AG09309 (cell line): ENCODE measurements at places on chromosomes 1 and 21.

DNA sequence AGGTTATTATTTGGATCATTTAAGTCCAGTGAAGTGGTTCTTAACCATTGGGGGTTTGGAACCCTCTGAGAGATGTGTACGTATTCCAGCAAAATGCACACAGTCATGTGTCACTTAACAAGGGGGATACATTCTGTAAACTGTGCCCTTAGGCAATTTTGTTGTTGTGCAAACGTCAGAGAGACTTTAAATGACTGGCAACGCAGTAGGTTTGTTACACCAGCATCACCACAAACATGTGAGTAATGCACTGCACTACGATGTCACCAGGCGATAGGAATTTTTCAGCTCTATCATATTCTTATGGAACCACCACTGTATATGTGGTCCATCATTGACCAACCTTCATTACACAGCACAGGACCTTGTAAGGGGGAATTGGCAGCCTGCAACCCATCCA is 11.9 kb downstream of the AHCYL1 start:
- DNase-seq: peak; percentile 65

- no peak for DNase-seq
Measured at GRCh38 chr1:172089768-172090510, 248.6 kb downstream of the DNM3 start.

DNA sequence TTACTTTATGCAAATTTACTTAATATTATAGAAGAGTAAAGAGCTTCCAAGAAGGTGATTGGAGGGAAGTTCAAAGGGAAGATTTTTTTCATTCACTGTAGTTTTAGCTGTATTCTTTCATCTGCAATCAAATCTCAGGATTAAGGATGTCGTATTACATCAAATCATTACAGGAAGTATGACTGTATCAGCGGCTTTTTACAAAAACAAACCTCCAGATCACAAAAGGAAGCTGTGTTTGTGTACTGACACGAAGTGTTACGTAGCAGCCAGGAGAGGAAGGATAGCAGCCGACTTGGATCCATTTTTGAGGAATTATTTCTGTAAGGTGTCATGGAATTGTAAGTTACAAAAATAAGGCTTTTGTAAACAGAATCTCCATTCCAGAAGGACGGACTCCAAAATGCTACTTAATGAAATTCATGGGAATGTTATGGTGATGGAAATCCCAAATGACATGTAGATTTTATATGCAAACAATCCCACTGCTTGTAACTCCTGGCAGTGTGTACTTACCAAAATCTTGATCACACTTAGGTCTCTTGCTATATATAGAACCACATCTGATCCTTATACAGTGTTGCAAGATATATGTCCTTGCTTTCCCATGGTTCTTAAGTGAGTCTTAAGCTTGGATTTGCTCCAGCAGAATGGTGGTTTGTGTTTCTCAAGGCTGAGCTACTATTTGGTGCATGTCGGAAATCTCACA is 49.8 kb downstream of the KCNJ15 start:
- peak; percentile 94 for DNase-seq

GRCh38 chr1:147665521-147665920 is 4.8 kb downstream of the ACP6 start:
- no peak for DNase-seq

DNA sequence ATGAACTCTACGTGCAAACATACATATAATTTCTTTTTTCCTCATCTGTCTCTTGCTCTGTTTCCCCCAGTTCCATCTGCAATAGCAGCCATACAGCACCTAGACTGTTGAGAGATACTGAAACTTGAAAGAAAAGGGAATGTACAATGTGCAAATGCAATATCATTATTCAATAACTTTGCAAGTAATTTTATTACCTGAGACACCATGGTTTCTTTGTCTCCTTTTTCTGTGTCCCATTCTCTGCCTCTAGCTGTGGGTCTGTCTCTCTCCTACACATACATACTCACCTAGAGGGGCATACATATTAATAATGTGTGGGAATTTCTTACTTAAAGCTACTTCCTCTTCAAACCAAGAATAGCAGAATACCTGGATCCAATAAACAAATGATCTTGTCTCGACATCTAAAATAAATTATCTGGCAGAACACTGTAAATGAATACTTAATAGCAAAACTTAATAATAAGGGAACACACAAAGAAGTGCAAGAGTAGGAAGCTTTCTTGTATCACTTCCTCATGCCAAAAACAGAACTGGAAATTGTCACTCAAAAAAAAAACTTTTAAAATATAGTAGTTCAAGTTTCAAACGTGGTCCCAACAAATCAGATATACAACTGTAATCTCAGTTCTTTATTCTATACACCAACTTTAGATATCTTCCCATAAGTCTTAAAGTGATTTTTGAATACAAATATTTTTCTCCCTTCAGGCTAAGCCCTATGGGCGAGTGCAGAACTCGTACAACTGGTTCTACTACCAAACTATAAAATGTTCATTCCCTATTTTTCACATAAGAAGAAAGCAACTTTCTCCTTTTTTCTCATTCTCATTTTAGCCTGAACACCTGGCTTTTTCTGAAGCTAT is 194.6 kb downstream of the NRIP1 start:
- no peak for DNase-seq

DNA sequence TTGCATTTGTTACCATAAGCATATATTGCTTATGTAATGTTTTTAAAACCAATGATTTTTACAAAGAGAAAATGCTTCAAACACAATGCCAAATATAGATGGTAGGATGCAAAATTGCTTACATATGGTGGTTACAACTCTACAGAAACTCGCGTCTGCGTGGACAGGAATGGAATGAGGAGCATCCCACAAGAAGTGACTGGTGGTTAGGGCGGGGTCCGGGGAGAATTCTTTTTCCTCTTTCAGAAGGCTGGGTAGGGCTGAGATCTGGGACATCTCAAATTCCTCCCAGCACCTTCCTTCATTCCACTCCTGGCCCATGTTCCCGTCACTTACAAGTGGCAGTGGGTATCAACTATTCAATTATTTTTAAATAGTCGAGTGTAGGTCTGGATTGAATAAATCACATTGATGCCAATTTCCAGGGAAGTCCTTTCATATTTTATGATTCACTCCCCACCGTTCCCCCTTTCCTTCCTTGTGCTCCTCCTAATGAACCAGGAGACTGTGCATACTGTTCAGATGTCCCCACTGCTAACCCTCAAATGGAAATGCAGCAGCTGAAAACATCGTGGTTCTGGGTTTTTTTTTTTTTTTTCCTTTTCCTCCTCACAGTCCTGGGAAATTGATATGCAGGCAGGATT is 174.5 kb upstream of the POU3F1 start:
- peak; percentile 64 for DNase-seq

DNA sequence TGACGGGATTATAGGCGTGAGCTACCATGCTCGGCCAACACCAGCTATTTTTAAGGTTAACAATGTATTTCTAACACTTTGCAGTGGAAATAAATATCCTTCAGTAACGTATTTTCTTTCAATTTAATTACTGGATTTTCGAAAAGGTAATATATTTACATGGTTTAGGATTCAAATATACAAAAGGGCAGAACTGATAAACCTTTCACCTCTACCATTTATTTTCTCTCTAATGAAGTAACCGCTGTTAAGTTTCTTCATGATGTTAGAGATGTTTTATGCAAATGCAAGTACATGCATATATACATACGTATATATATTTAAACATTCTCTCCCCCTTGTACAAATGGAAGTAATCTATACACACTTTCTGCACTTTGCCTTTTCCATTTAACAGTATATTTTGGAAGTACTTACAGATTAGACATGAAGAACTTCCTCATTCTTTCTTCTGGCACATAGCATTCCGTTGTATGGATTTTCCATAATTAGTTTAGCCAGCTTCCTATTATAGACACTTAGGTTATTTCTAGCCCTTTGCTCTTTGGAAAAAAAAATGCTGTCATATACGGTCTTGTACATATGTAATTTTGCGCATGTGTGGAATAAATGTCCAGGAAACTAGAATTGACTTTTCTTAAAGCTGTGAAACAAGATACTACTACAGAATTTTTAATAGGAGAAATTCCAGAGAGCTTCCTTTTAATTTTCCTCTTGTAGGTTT is 14.9 kb upstream of the HJV start:
- DNase-seq: no peak

- DNase-seq: peak; percentile 50
Measured at GRCh38 chr1:3352299-3352951, 102.0 kb upstream of the ARHGEF16 start.

DNA sequence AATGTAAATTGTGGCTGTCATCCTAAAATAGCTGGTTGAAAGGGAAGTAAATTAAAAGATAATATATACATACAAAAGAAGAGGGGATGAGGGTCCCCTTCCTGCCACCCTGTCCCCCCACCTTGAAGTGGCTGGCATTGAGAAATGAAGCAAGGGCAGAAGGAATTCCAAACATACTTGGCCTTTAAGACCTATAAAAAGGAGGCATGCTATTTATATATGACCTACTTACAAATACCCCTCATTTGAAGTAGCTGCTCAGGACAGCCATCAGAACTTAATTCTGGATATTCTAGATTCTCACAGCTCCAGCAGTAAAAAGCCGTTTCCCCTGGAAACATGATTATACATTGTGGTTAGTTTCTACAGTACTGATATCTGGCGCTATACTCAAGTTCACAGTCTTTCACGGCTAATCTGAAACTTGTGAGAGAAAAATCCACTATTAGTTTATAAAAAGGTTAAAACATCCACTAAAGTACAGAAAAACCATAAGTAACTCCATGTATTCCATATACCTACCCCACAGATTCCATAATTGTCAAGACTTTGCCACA is 9.6 kb upstream of the MAP10 start:
- DNase-seq: no peak

DNA sequence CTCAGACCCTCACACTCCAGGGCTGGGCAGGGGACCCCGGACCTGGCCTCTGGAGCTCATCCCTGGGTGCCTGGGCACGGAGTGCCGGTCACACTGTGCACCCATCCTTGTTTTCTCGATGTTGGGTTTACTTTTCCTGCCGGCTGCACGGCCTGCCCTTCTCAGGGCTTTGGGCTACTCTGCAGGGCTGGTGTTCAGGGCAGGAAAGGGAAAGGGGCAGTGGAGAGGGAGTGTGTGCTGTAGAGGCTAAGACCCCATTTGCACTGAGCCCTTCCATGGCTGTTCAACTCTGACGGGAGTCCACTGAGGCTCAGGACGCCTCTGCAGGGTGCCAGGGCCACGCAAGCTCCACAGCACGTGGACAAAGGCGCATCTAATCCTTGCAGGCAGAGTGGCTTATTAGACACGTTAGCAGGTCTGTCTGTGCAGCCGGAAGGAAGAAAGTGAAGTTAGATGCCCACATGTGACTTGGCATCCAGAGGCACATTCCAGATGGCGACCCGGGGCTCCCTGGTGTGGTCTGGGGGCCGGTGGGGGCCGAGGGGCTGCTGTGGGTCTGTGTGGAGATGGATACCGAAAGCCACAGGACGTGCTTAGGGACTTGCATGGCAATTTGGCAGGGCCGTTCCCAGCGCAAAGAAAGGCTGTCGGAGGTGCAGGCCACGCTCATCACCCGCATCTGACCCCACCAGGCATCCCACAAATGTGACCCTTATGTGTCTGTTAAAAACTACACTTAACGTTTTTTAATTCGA is 33.6 kb downstream of the COL18A1 start:
- DNase-seq: no peak

GRCh38 chr21:27407271-27407670 is 440.4 kb upstream of the ADAMTS5 start:
- DNase-seq: no peak

DNA sequence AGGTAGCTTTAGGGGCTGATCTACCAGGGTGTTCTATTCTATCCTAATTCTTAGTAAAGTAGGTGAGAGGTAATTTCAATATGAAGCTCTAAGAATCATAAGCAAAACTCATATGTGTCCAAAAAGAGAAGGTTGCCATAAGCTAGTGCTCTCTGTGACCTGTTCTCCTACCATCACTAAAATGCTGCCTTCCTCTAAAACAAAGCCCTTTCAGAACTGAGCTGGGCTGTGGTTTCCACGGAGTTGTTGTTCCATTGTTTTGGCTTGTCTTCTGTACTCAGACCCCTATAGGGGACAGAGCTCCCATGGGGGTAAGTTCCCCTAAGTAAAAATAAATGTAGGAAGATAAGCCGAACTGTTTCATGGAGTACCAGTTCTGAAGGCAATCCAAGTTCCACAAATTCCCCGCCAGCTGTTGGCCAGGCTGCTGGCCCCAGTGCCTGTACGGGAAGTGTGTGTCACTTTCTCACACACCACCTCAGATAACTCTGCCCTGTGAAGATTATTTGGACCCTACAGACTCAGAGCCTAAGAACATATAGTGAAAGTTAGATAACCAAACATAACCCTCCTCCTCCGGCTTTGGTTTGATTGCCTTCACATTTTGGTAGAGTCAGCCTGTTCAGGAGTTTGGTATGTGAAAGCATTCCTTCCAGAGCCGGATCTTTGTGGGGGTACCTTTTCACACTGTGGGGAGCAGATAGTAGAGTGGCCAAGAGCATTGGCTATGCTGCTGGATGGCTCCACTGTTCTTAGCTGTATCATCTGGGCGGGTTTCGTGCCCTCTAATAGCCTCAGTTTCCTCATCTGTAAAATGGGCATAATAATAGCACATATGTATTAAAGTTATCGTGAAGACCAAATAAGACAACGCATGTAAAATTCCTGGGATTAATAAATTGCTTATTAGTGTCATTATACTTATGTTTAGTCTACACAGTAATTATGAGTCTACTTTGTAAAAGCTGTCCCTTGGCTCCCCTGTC is 10.8 kb downstream of the DPT start:
- no peak for DNase-seq

DNA sequence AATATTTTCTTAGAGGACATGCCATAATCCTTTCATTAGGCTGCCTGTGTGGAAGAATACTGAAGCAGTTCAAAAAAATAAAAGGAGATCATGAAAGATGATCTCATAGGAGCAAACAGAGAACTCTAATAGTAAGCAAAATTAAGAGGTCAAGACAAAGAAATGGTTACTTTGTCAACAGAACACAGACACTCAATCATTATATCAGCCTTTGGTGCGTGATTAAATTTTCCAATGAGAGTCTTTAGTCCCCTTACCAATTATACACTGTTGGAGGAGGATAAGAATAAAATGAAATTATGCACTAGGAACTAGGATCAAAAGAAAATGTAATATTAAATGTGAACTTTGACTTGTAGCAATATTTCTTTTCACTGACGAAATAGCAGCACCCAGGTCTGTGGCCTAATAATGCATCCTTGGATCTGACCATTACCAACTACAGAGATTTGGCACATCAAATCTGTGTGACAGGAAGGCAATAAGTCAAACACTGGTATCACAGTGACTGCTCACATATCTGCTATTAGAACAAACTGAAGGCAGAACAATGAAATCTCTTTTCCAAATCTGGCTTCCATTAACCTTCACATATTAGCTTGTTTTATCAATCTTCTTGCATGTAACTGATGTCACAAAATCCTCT is 1812.9 kb downstream of the PLA2G4A start:
- no peak for DNase-seq

DNA sequence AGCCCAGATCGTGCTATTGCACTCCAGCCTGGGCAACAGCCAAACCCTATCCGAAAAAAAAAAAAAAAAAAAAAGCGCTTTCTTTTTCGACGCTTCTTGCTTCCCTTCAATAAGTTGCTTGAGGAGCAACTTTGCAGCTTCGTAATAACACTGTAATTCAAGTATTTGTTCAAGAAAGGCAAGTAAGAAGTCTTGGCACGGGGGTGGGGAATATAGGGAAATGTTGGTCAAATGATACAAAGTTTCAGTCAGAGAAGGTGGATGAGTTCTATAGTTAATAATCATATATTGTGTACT is 871 bp upstream of the PSMA5 start:
- no peak for DNase-seq
